Stimulated activated CD4-positive, alpha-beta T cell treated with anti-CD3 and anti-CD28 coated beads, Interleukin-1b, Interleukin-23, amount 100 ng/mL, for 48 hours (primary cell): ENCODE measurements at places on chromosomes 1 and 21.

DNA sequence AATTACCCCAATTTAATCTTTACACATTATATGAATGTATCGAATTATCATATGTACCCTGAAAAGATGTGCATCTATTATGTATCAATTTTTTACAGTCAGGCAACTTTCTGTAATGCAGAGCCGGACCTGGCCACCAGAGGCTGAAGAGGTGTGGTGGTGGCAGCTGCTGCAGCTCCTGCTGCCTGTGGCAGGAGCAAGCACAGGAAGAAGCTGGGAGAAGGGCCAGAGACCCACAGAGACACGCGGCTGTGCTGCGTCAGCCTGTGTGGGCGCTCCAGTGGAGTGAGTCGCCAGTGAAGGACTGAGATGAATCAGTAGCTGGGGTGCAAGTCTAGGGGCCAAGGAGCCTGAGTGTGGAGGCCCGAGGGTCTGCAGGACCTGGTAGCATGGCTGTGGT lies 74.3 kb upstream of the COG2 start:
- peak; percentile 57 for DNase-seq

DNA sequence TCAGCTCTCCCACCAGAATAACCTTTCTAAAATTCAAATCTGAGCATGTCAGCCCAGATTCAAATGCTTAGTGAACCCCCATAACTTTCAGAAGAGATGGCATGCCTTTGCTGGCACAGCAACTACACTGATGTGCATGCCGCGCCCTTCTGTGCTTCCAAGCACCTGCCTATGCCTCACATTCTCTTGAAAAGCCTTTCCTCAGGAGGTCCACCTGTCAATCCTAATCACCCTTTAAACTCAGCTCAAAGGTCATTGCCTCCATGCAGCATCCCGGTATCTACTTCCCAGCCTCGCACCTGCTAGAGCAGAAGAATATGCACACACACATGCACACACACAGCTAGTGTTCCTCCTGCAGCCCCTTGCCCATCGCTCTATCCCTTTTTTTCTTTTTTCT lies 5.2 kb upstream of the S100A2 start:
- DNase-seq = no peak

DNA sequence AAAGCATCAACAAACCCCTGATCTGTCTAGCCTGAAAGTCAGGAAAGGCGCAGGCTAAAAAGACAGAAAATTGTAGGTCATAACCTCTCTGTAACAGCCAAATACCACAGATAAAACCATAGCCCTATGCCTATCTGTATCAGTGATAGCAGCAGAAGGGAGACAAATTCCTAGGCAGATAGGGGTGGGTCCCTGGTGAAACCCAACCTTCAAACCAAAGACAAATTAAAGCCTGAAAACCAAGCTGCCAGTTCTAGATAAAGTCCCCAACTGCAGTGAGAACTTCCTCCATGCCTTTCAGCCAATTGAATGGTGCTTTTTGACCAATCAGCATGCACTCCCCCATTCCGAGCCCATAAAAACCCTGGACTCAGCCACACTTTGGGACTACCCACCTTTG lies 115.3 kb downstream of the NTPCR start:
- no peak for DNase-seq

GRCh38 chr1:184473176-184473966 lies 86.5 kb downstream of the C1orf21 start:
- DNase-seq = no peak

DNA sequence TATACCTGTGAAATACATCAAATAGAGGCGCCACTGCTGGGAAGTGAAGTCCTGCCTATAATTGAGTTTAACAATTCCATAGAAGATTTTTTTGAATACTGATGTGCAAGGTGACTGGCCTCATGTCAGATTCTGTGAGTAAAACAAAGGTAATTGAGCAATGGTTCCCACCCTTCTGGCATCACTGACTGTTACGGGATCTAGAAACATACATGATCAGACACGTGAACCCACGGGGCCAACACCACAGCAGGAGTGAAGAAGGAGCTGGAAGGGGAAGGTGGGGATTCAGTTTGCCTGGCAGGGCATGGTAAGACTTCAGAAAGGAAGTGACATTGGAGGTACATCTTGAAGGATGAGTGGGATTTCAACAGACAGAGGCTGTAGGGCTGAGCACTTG lies 270.2 kb downstream of the DISC1 start:
- no peak for DNase-seq

- peak; percentile 13 for DNase-seq
Measured at GRCh38 chr1:236063919-236064673, 794 bp downstream of the NID1 start.

DNA sequence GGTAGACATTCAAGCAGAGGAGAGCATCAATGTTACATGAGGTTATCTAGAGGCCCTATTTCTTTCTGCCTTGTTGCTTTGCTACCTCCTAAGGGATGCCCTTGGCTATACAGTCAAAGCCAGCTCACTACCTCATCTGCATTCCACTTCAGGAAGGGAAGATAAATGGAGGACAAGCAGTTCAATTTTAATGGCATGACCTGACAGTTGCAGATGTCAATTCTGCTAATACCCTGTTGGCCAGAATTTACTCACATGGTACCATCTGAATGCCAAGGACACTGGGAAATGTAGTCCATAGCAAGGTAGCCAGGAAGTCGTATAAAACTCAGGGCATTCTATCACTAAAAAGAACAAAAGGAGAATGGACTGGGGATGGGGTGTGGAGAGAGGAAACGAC lies 31.5 kb downstream of the PALMD start:
- no peak for DNase-seq

DNA sequence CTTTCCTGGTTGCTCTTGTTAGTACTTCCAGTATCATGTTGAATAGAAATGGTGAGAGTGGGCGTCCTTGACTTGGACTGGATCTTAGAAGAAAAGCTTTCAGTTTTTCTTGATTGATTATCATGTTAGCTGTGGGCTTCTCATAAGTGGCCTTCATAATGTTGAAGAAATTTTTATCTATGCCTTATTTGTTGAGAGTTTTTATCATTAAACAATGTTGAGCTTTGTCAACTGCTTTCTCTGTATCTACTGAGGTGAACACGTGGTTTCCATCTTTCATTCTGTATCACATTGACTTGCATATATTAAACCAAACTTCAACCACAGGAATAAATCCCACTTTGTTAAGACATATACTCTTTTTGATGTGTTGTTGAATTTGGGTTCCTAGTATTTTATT lies 29.4 kb downstream of the PRKAB2 start:
- no peak for DNase-seq

DNA sequence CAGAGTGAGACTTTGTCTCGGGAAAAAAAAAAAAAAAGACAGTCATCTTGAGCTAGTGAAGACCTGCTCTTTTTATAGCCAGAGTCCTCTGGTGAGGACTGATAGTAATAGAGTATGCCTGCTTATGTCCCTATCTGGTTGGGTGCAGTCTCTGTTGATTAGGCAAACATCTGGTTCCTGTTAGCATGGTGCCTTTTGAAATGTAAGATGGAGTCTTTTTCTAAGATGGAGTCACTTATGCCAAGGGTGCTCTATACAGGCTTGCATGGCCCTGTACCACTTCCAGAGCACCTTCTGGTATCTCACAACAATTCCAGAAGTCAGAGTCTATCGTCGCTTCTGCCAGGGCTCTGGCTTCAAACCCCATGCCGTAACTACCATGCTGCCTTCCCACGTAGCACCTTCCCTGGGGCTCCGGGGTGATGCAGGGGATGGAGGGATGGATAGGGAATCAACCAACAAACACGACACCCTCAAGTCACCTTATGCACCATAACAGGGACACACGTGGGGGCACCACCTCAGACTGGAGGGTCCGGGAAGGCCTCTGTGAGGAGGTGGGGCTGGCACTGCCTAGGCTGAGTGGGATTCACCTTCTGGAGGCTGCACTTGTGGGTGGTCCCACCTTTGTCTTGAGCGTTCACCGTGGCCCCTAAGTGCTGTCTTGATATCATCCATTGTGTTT lies 11.6 kb upstream of the PADI6 start:
- DNase-seq = no peak

DNA sequence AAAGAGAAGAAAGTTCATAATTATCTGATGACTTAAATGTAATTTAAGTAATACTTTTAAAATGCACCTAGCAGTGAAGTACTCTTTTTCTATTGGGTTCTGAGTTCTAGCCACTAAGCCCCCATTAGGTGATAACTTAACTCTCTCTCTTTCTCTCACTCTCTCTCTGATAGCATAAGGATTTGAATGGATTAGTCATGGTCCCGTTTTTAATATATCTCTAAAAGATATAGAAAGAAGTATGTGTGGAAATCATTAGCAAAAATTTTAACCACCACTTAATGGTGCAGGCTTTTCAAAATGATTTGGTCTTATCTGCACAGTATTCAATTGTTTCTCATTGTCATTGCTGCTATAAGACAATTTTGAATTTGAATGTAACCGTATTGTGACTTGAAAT lies 78.2 kb downstream of the RWDD3 start:
- DNase-seq = no peak

- peak; percentile 43 for DNase-seq
Measured at GRCh38 chr1:55338448-55338820, 123.3 kb upstream of the USP24 start.

DNA sequence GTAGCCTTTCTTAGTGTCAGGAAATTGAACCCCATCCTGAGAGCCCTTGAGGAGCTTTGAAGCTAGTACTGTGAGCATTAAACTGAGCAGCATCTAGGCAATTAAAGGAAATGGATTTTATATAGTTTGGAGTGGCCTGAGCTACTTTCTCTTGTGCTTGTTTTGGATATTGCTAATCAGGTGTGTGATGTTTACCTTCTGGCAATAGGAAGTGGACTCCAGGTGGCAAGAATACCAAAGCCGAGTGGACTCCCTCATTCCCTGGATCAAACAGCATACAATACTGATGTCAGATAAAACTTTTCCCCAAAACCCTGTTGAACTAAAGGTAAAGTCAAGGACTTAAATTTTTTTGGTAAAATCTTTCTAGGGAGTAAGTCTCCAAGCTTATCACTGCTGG lies 79.4 kb downstream of the MACF1 start:
- no peak for DNase-seq

- no peak for DNase-seq
Measured at GRCh38 chr1:58041621-58042020, 504.9 kb downstream of the OMA1 start.

DNA sequence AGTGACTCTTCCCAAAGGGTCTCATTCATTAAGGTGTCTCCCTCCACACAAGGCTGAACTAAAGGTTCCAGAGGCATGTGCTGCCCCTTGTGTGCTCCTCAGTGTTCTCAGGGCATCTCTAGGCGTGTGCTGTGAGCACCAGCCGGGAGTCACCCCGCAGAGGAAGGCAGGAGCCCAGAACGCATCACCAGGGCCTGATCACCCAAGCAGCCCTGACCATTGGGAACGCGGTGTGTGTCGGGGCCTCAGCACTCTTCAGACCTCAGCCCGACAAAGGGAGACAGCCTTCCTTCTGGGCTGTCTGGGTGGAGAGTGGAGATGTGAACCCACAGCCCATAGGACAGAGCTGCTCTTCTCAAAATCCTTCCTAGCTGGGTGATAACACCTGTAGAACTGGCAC lies 9.1 kb downstream of the SLC37A1 start:
- no peak for DNase-seq

GRCh38 chr21:31349208-31349607 lies 5.1 kb upstream of the TIAM1 start:
- DNase-seq = no peak

DNA sequence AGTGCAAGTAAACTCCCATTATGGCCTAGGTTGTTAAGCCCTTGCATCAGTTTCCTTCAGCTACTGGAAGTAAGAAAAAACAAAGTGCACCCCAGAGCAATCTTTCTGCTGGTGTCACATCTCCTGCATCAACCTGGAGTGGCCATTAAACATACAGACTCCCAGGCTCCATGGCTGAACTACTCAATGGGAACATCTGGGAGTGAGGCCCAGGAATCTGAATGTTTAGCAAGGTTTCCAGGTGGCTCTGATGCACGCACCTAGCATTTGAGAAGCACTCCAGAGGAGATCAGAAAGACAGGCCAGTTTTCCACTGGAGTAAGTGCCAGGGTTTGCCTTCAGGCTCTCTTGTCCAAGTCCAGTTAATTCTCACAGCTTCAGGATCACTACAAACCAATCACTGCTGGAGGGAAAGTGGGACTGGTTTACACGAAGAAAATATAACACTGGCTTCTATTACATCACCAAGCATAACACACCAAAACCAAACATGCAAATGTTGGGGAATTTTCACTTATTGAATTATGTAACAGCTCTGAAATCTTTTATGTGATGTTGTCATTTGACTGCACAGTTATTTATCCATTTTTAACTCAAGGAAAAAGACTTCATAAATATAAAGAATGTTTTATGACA lies 22.3 kb upstream of the ABCA4 start:
- DNase-seq = no peak

GRCh38 chr1:19387045-19387467 lies 74.9 kb downstream of the SLC66A1 start:
- no peak for DNase-seq

GRCh38 chr1:94050254-94050653 lies 70.7 kb downstream of the ABCA4 start:
- no peak for DNase-seq

GRCh38 chr1:11314959-11315358 lies 42.0 kb downstream of the UBIAD1 start:
- no peak for DNase-seq

DNA sequence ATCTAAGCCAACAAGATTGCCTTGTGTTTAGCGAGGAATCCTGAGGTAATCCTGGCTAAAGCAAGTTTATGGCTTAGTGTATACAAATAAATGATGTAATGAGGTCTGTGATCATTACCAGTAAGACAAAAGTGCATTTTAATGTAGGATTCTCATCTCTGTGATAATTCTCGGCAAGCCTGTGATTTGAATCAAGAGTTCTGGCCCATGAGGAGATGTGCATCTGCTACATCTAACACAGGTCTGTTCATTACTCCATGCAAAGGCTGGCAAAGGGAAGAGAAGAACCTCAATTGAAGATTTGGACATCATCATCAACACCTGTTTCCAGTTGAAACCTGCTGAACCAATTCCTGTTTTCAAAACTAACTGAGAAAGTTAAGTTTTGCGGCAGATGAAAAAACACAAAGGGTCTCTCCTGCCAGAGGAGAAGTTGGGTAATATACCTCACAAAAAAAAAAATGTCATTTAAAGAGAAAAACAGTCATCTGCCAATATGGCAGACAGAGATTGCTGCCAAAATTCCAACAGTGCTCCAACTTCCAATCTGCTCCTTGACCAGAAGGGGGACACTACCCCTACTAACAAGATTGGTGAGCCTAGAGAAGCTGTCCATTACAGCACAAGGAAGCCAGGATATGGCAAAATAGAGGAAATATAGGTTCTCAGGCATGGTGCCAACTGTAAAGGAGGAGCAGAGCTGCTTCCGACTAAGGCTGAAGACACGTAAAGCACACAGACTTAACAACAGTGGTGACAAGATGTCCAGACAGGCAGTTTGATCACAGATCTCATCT lies 453.7 kb downstream of the TTLL7 start:
- DNase-seq = no peak

DNA sequence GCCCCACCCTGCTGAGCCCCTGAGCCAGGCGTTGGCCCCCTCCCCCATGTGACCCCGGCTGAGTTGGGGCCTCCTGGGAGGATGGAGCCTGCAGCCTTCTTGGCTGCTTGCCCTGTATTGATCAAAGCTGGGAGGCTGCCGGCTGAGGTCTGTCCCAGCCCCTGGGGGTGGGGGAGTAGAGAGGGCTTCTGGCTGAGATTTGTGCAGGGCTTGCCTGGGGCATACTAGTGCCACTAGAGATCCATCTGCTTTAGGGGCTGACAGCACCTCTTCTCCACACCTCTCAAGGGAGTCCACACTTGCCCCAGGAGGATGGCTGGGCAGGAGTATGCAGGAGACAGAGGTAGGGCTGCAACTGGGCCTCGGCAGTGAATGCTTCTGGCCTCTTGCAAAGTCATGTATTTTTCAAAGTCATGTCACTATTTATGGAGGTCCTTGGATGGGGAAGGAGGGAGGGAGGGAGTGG lies 53.6 kb upstream of the SSBP3 start:
- no peak for DNase-seq
